ENCODE measurements at places on chromosomes 11 and 22.

DNA sequence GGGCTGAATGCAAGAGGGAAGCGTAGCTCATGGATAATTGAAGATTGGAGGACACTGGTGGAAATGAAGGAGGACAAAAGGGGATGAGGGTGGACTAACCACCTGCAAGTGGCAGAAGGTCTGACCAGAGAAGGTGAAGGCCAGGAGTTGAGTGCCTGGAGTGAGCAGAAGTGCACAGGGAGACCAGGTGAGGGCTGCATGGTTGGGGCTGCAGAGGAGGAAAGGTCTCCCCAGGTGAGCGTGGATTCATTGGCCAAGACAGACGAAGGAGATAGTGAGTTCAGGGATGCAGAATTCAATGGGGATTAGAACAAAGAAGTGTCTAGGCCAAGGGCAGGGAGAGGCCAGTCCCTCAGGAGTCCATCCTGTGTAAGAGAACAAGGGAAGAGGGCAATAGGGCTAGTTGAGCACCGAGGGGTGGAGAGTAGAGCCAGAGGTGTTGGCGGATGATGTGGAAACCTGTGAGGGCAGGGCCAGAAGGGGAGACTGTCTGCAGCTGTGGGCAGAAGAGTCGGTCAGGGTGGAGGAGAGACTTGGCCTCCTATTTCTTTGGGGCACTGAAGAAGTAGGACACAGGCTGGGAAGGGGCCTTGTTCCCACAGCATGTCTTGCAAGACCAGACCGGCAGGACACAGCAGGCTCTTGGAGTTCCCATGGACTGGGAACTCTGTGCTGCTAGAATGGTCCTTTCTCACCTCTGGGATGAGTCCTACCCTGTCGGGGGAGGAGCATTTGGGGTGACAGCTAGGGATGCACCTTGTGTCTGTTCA is 6.7 kb downstream of the TRIM29 start:
- no peak for DNase-seq

- DNase-seq = no peak
Measured at GRCh38 chr11:12092714-12093113, 17.7 kb upstream of the MICAL2 start.

- DNase-seq = no peak
Measured at GRCh38 chr11:67032830-67033551, 10.1 kb downstream of the SYT12 start.

GRCh38 chr22:24416095-24416494 is 11.3 kb upstream of the ADORA2A start:
- no peak for DNase-seq

GRCh38 chr11:103450241-103450640 is 341.0 kb downstream of the DYNC2H1 start:
- no peak for DNase-seq

DNA sequence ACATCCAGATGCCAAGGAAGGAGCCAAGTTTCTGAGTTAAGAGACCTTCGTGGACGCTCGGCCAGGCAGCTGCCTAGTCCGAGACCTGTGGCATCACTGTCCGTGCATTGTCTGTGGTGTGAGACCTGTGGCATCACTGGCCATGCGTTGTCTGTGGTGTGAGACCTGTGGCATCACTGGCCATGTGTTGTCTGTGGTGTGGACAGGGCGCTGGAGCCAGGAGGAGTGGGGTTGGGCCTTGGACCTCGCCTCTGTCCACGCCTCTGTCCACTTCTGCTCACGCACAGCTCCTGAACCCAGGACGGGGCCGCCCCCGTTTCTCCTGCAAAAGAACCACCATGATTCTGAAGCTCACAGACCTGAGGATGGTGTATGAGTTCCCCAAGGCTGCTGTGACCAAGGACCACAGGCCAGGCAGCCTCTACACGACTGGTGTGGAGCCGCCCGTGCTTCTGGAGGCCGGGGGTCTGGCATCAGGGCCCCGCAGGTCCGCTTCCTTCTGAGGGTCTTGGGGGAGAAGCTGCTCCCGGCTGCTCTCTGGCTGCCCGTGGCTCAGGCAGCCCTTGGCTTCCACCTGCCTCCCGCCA is 1218.3 kb downstream of the BRD1 start:
- no peak for DNase-seq

GRCh38 chr22:44309137-44309536 is 3.6 kb downstream of the SHISAL1 start:
- peak; percentile 26 for DNase-seq

GRCh38 chr22:32636884-32637283 is 162.3 kb downstream of the FBXO7 start:
- DNase-seq = no peak

DNA sequence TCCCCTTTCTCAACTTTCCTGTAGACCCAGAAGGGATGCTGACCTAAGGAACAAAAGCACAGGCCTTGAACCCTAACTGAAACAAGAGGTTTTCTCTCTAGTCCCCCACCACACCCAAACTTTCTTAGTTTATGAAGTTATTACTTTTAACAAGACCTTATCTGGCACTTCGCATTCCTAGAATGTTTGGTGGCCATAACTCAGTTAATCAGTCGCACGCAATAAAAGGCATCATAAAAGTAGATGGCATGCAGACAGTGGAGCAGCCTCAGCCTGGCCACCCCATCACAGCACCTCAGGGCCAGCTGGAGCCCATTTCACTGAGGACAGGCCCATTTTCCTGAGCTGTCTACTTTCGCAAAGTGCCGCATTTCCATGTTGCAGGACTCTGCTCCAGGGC is 301.9 kb downstream of the OPCML start:
- no peak for DNase-seq

- no peak for DNase-seq
Measured at GRCh38 chr11:92703449-92703830, 266.0 kb upstream of the MTNR1B start.

DNA sequence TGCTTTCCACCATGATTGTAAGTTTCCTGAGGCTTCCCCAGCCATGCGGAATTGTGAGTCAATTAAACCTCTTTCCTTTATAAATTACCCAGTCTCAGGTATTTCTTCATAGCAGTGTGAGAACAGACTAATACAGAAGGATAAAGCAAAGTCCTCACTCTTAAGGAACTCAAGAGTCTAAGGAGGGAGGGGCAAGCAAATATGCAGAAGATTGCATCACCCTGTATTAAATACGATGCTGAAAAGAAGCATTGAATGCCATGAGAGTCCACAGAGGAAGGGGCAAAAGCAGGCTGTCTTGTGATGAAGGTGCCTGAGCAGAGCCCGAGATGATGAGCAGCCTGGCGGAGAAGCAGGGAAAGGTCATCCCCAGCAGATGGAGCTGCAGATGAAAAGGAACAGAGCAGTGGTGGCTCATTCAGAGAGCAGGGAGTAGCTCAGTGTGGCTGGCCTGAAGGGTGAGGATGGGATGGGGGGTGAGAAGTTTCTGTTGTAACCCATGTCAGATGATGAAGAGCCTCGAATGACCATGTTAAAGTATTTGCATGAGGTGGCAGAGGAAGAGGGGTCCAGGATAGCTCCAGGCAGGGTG is 6.3 kb upstream of the IZUMO1R start:
- no peak for DNase-seq

GRCh38 chr11:4044976-4045646 is 49.5 kb upstream of the RRM1 start:
- DNase-seq = no peak

DNA sequence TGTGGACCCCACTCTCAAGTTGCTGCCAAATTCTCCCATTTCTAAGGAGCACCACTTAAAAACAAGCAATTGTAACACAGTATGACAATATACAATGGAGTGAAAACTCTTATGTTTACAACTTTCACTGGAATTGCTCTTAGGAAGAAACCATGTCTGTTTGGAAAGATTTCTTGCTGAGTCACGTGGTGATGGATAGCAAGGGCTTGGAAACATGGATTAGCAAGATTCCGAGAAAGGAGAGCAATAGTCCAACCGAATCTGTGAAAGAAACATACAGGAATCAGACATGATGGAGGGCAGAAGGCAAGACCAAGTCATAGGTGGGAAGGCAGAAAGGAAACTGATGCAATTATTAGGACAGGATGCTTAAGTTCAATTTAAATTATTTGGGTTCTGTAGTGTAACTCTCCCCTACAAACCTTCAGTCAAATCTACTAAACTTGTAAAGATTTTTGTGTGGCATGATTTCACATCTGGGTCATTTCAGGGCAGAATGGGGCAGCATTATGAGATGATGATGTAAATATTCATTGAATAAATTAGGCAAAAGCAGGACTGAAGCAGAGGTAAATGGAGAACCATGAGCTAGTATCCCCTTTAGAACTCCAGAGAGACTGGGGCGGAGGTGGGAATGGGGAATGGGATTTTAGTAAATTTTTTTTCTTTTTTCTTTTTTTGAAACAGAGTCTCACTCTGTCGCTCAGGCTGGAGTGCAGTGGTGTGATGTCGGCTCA is 27.8 kb upstream of the THY1 start:
- DNase-seq = no peak

DNA sequence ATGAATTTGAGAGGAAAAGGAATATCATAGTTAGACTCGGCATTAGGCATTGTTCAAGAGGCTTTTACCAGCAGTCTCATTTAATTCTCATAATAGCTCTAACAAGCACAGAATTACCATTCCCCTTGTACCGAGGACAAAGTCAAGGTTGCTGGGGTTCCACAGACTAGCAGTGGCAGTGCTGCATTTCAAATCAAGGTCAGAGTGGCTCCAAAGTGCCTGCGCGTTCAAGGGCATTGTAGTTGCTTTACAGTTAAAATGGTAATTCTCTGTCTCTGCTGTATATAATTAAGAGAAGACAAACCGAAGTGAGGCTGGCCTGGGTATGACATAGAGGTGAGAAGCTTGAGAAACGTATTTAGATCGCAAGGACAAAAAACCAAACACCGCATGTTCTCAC is 40.4 kb upstream of the TP53AIP1 start:
- DNase-seq = no peak
